ENCODE measurements at places on chromosomes 2 and 18.

- DNase-seq = no peak
Observed at GRCh38 chr18:75244351-75245313, 34.0 kb downstream of the TSHZ1 start.

DNA sequence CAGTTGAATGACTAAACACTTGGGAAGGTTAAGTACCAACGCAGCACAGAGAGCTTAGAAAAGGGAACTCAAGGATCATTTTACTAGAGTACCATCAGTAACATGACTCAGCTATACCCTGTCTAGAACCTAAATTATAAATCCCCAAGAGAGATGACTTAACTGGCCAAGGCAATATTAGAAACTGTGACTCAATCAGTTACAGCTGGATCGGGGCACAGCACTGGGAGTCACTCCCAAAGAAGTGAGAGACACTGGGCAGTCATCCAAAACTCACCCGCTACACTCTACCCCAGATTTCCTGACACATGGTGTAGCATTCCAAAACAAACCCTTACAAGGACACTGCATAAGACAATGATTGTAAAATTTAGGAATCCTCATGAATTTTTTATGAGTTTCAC, 17.7 kb downstream of the IWS1 start:
- DNase-seq = no peak

- no peak for DNase-seq
Observed at GRCh38 chr2:231717281-231718171, 9.2 kb downstream of the PTMA start.

DNA sequence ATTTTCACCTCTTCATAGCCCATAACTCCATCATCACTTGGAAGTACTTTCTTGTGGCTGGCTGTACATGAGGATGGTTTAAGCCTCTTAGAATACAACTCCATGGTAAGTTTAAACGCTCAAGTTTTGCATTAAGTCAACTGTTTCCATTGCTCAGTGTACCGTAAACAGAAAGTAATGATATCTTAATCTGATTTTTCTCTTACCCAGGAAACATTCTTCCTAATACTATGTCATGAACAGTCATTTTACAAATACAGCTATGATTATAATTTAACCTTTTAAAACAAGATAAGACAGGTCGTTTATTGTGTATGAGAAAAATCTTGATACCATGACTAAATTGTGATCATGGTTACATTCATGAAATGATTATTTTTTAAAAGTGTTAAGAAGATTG, 11.6 kb upstream of the DYNC2LI1 start:
- no peak for DNase-seq

- DNase-seq = no peak
Observed at GRCh38 chr18:8435376-8435775, 173.9 kb upstream of the RAB12 start.

GRCh38 chr2:103784261-103784660, 1022.4 kb downstream of the TMEM182 start:
- no peak for DNase-seq

DNA sequence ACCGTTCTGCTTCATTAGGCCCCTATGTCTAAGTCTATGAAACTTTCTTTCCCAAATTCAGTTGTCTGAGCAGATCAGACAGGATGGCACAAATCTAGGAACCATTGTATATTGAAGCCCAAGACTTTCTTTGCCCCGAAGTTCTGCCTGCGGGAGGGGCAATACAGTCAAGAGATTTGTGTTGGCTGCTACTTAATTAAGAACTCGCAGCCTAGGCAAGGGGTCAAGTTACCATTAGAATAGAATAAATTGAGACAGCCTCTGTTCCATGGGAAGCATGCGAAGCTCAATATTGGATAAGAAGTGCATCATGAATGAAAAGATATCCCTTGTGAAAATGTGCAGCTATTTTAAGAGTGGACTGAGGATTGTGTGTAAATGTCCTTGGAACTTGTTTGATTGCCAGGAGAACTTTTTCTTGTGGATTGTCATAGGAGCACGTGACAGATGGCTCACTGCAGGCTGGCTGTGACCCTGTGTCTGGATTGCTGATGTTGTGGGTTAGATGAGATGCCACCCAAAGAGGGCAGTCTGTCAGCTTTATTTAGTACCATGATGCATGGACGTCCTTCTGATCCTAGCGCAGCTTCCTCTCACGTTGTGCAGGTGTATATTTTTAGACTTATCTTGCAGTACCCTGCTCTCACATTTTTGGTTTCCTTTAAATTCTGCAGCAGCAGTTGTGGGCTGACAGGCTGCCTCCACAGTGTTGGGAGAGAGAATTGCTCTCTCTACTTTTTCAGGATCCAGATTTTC, 30.9 kb downstream of the HAUS1 start:
- no peak for DNase-seq

DNA sequence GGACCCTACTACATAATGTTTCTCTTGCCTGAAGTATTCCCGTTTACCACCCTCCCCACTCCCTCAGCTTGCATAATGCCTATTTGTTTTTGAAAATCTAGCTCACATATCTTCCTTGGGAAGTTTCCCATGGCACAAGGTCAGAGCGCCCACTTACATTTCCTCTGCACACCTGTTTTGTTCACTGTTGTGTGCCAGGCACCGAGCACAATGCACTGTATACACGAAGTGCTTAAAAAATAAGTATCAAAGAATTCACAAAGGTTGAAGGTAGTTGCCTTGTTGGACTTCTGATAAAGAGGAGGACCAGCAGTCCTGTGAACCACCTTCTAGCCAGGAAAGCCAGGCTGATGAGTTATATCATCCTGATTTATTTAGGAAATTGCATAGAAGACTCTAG, 16.8 kb upstream of the RHOB start:
- DNase-seq = no peak

- no peak for DNase-seq
Observed at GRCh38 chr2:120551522-120551921, 184.1 kb upstream of the GLI2 start.

DNA sequence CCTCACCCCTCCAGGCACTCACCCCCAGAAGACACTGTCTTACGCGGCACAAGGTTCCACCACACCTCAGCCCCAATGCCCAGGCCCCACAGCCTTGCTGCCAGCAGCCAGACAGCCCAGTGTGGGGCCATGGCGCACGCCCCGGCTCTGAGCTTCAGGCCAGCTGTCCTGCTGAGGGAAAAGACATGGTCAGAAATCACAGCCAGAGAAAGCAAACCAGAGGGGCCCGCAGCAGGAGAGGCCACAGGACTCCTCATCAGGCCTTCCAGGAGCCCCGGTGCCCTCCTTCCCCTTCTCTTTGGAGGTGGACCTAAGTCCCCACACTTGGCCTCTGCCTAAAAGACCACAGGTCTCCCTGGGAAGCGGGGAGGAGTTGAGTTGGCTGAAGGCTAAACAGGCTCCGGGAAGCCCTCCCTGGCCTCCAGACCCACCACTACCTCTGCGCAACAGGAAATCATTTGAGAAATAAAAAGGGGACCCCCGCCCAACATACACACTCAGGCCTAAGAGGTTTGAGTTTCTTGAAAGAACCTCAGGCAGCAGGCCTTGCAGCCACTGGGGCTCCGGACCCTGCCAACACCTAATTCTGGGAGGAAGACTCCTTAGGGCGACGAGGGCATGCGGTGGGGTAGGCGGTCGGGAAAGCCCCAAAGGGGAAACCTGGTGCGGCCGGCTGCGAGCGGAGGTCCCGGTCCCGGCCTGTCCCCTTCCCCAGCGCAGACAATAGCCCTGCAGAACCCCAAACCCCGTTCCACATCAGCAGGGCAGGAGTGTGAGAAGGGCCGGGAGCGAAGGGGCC, 1.9 kb downstream of the SEMA4C start:
- DNase-seq = no peak

DNA sequence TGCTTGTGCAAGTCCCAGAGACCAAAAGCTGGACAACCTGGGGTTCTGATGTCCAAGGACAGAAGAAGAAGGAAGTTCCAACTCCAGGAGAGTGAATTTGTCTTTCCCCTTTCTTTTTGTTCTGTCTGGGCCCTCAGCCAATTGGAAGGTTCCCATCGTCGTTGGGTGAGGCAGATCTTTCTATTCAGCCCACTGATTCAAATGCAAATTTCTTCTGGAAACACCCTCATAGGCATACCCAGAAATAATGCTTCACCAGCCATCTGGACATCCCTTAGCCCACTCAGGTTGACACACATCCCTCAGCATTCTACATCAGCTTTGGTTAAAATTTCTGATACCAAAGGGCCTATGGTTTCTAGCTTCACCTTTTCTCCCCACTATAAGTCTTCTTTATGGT, 156.5 kb downstream of the SP3 start:
- DNase-seq = no peak

- no peak for DNase-seq
Observed at GRCh38 chr2:119862127-119862889, 102.6 kb downstream of the PTPN4 start.

DNA sequence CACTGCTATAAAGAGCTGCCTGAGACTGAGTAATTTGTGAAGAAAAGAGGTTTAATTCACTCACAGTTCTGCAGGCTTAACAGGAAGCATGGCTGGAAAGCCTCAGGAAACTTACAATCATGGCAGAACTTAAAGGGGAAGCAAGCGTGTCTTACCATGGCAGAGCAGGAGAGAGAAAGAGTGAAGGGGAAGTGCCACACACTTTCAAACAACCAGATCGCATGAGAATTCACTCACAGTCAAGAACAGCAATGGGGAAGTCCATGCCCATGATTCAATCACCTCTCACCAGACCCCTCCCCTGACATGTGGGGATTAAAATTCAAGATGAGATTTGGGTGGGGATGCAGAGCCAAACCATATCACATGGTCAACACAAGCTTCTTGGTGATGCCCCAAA, 34.7 kb upstream of the CDK5R2 start:
- DNase-seq = no peak

DNA sequence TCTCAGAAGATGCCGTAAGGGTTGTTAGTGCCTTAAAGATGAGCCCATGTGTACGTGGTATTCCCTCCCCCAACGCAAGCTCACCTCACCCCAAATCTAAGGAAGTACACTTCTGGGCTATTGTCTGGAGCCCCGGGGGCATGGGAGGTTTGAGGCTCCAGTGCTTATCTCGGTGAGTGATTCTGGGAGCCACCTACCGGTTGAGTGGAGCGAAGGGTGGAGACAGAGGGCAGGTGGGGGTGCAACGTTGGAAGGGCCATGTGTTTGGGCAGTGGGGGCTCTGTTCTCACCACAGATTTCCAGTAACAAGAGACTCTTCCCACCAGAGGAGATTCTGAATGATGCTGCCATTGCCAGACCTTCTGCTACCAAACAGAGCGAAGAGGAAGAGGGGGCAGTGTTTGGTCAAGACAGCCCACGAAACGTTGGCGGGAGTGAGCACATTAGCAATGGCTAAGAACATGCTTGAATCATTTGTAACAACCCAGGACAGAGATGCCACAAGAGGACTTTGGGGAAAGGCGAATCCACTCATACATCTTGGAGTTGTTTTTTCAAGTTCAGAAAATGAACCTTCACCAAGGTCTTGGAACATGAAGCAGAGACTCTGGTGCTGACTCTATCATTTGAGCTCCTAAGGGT, 38.7 kb downstream of the TWIST2 start:
- no peak for DNase-seq

DNA sequence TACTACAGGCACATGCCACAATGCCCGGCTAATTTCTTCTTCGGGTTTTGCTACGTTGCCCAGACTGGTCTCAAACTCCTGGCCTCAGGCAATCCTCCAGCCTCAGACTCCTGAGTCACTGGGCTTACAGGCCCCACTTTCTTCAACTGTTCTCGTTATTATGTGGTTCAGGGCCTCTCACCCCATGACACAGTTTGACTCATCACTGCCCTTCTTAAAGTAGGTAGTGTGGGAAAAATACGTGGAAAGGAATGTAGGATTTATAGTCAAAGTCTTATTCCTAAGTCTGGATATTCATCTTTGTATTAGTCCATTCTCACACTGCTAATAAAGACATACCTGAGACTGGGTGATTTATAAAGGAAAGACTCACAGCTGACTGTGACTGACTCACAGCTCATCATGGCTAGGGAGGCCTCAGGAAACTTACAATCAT, 19.4 kb downstream of the CENPA start:
- no peak for DNase-seq

DNA sequence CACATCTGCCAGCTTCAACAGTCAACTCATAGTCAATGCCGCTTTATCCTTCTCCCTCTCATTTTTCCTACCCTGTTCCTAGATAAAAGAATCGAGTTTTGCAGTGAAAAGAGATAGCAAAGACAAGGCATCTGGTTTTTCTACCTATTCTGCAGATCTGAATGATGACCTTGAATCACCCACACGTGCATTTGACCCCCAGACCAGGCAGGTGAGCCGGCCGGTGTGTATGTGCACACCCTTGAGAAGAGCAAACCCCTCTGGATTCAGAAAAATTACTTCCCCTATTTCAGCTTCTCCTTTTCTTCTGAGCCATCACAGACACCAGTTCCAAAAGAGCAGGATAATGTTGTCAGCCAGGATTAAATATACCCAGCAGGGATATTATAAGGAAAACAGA, 115.6 kb upstream of the ST6GAL2 start:
- DNase-seq = no peak

DNA sequence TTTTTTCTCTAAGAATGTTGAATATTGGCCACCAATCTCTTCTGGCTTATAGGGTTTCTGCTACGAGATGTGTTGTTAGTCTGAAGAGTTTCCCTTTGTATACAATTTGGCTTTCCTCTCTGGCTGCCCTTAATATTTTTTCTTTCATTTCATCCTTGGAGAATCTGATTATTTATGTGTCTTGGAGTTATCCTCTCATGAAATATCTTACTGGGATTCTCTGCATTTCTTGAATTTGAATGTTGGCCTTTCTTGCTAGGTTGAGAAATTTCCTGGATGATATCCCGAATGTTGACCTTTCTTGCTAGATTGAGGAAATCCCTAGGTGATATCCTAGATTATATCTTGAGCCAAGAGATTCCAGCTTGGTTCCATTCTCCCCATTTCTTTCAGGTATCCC, 125.6 kb downstream of the SLC5A7 start:
- no peak for DNase-seq

GRCh38 chr2:47346107-47346506, 56.8 kb upstream of the MSH2 start:
- DNase-seq = no peak

DNA sequence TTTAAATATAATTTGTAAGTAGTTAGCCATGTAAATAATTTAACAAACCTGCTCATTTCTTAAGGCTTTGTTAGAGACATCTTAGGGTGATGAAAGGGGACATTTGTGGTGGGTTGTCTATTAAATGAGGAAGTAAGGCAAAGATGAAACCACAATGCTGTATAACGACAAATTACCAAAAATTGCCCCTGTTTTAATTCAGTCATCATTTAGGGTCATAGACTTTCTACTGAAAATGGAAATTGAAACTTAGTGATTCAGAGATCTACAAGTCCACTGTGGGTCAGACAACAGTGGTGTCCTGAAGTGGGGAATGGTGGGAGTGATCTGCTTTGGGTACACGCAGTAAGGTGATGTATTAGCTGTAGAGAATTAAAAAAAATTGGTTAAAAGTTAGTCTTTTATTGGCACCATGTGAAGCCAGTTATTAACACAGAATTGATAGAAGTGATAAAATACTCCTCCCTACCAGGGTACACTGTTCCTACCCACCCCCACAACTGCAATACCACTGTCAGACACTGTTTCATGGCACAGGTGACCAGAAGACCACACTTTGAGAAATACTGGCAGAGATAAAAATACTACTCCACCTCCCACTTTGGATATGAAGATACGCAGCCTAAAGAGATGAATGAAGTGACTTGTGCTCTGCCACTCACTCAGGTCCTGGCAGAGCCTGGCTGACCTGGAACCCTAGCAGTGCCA, 13.4 kb downstream of the CERS6 start:
- no peak for DNase-seq

Data from activated CD4-positive, alpha-beta T cell treated with anti-CD3 and anti-CD28 coated beads for 1 hour (primary cell).